ENCODE measurements at places on chromosomes 6 and 20. TPM values are rescaled to one million over a fixed set of nuclear protein-coding genes. Genes with fewer than 3 reads are reported as not detected.

GRCh38 chr6:36791521-36792135 lies 47.6 kb downstream of the CPNE5 start:
- no peak for DNase-seq

SLC22A3 gene
- not detected for total RNA-seq

GRCh38 chr6:3744211-3744900 lies 7.2 kb downstream of the PXDC1 start:
- no peak for DNase-seq

DNA sequence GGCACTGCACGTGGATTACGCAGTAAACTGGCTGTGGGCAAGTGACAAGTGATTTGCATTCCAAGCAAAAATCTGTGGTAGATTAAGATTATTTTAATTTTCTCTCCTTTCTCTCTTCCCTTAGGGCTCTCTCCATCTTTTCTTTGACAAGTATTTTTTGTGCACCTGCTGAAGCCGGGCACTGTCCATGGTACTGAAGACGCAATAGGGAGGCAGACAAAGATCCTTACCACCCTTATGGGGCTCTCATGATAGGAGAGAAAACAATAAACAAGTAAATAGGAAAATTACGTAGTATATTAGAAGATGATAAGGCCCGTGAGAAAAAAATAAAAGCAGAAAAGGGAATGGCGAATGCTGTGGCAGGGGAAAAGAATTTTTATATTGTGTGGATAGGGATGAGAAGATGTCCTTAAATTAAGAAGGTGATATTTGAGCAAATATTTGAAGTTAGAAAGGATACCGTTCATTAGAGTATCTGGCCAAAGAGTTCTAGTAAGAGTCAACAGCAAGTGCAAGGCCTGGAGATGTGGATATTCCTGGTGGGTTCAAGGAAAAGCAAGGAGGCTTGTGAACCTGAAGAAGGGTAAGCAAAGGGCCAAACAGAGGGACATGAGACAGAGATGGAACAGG lies 146.0 kb downstream of the LAMP5 start:
- no peak for DNase-seq

DNA sequence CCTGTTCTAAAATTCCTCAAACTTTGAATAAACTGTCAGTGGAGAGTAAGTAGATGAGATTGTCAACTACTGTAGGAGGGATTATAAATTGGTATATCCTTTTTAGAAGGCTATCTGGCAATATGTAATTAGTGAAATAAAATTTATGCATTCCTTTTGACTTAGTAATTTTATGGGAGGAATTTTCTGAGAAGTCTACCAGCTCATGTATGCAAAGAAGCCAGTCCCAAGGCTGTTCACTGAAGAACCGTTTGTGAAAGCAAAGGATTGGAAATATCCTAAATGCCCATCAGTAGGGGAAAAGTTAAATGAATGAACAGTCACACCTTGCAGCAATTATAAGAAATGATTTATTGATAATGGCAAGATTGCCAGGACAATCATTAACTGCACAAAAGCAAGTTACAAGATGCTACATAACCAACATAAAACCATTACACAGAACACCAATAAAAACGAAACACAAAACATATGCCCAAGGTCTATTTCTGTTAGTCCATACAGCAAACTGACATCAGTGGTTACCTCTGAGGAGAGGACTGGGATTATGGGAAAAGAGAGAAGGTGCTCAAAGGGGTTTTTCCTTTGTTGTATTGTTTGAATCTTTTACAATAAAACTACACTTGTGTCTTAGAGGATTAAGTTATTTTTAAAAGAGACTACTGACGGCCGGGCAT lies 4.6 kb upstream of the DSTN start:
- DNase-seq: no peak

DNA sequence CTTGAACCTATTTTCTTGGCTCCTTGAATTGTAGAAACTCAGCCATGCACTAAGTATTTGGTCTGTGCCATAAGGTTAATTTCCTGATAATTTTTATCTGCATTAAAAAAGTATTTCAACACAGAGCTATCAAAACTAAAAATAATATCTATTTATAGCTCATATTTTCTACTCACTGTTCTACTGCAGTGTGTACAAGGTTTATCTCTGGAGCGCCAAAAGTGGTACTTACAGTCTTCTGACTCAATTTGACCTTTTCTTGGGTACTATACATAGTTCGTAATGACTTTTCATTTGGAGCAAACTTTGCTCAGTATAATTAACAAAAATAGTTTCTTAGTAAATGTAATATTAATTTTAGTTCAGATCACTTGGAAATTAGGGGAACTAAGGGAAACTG lies 69.2 kb downstream of the IRAK1BP1 start:
- DNase-seq: no peak

- no peak for DNase-seq
Measured at GRCh38 chr6:27138406-27138805, 109.1 kb upstream of the PRSS16 start.

BPIFB2 gene
- total RNA-seq: not detected

DNA sequence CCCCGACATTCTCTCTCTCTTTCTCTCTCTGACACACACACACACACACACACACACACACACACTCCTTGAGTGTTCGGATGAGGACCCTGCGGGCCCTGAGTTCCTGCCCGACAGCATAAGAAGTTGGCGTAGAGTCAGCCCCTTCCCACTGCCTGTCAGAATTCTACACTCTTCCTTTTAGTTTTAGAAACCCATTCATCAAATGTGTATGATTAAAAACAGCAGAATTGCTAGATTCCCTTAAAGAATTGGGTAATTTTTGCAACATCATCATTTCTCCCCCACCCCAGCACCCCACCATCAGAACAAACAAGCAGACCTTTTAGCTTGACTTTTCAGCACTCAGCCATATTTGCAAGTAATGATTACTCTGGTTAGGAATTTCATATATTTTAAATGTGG lies 322.8 kb downstream of the FARS2 start:
- no peak for DNase-seq

- DNase-seq: no peak
Measured at GRCh38 chr6:152124429-152125074, 317.1 kb downstream of the ESR1 start.

RNF182 gene
- total RNA-seq: not detected

- no peak for DNase-seq
Measured at GRCh38 chr6:35199866-35200265, 13.9 kb upstream of the SCUBE3 start.

FOXS1 gene
- not detected for total RNA-seq

GRCh38 chr20:57403216-57403615 lies 12.0 kb downstream of the RBM38 start:
- DNase-seq: no peak

DNA sequence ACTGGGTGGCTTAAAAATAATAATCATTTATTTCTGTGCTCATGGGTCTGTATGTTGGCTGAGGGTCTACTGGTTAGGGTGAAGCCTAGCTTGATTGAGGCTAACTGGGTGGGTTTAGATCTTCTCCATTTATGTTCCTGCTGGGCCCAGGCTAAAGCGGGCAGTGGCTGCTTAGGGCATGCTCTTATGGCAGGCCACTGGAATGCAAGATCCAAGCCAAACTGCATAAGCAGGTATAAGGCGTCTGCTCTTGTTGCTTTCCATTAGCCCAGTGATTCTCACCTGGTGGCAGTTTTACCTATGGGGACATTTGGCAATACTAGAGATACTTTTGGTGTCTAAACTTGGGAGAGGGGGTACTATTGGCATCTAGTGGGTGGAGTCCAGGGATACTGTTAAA lies 44.5 kb downstream of the QKI start:
- no peak for DNase-seq

RBBP8NL gene
- total RNA-seq: not detected

DNA sequence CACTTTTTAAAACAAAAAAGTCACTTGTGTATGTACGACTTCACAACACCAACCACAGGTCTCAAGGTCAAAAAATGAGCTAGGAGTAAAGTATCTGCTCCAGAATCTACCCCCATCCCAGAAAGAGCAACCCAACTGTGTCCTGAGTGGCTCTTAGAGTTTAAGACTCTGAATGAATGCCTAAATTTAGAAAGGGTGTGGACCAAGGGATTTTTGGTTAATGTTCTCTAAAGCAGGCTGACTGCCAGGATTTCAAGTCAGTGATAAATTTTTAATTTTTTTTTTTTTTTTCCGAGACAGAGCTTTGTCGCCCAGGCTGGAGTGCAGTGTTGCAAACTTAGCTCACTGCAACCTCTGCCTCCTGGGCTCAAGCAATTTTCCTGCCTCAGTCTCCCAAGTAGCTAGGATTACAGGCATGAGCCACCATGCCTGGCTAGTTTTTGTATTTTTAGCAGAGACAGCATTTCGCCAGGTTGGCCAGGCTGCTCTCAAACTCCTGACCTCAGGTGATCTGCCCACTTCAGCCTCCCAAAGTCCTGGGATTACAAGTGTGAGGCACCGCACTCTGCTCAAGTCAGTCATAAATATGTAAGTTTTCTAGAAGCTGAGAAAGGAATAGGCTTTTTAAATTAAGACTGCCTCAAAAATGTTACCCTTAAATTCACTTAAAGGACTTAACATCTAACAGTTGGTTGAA lies 20.2 kb downstream of the STAU1 start:
- no peak for DNase-seq

GRCh38 chr6:151537556-151537955 lies 43.7 kb downstream of the CCDC170 start:
- no peak for DNase-seq

DNA sequence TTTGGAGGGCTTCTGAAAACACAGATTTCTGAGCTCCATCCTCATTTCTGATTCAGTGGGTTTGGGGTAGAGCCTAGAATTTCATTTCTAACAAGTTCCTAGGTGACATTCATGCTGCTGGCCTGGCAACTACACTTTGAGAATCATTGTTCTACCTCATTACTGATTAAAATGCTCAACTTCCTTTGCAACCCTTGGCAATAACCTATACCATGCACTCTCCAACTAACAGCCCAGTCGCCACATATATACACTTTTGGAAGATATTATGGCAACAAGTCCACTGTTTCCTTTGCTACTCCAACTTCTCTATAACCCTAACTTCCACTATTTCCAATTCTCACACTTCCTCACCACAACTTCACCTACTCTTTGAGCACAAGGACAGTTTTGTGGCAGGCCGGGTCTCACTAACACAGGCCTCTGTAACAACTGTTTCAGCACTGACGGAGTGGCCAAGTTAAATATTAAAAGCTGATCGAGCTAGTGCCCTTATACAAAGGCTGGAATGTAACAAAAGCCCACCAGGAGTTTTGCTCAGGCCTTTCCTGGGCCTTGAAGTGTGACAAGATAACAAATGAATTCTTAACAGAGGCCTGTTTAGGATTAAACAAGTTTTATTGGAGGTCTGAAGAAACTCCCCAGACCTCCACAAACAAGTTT lies 32.1 kb upstream of the RAB23 start:
- no peak for DNase-seq

- no peak for DNase-seq
Measured at GRCh38 chr6:11463398-11463780, 74.2 kb upstream of the TMEM170B start.

DNA sequence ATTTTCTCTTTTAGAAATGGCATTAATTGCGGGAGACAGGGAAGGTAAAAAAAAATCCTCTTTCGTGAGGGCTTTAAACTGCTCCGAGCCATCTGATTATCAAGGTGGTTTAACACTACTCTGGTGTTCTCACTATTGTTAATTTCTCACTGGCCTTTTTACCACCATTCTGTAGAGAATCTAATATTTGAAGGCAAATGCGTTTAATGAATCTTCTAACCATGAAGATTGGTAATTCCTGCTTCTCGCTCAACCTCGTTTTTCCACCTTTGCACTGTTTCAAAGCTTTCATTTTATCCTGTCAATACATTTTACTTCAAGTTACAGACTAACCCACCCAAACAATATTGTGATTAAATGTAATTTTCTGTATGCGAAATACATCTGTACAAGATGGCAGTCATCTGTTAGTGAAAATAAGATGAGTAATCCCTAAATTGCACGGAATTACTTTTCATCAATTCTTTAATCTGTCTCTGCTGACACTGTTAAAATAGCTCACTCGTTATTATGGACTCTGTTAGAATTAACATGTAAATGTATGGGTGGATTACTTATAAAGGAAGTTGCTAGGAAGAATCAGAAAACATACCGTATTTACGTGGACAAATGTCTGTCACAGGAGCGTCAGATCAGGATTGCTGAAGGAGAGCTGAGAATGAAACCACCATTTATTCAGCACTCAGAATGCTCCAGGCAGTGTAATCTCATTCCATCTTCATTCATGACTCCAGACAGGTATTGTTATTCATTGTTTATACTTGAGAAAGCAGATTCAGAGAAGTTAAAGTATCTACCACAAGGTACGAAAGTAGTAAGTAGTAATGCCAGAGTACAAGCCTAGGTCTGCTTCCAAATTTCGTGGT lies 1.1 kb upstream of the LCA5 start:
- DNase-seq: no peak

PACRG gene
- total RNA-seq: not detected

DNA sequence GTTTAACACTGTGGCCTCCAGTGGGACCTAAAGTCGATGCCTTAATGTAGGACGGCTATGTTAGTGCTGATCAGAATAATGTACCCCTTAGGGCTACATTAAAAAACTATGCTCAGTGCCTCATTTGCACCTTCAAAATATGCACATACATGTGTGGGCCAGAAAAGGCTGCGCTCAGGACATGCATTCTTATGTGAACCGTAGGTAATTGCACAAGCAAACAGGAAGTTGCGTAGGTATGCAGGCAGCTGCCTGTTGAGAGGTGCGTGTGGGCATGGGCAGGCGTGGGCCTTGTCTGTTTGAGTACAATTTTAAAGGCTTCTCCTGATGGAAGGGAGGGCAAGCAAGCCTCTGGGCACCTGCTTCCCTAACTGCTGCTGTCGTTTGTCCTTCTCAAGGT lies 116.2 kb upstream of the JAG1 start:
- no peak for DNase-seq

DNA sequence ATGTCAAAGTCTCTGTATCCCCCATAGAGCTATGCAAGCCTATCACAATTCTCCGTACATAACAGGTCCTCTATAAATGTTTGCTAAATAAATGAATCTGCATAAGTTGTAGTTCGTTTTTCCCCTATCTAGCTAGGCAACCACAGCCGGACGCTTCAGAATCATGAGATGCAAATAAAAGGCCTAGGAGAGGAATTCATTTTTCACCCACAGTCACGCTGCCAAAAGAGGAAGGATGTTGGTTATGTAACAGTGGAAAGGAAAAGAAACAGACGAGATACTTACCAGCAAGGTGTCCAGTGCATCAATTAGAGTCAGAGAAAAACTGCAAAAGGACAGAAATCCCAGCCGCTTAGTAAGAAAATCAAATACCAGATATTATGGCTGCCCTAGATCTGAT lies 2.4 kb downstream of the EDEM2 start:
- DNase-seq: no peak

GRCh38 chr20:32483351-32484224 lies 101.5 kb downstream of the NOL4L start:
- peak; percentile 75 for DNase-seq

GRCh38 chr20:10644458-10645204 lies 29.2 kb downstream of the JAG1 start:
- DNase-seq: no peak

DNA sequence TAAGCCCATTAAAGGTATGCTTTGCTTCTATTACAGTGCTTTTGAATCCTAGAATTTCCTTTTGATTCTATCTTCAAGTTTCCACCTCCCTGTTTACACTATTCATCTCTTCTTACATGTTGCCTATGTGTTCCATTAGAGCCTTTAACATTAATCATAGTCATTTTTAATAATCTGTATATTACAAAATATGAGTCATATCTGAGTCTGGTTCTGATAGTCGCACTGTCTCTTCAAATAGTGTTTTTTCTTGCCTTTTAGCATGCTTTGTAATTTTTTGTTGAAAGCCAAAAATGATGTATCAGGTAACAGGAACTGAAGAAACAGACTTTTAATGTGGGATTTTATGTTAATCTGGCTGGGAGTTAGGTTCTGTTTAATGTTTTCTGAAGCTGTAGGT lies 68.4 kb downstream of the DNAAF9 start:
- DNase-seq: no peak

- no peak for DNase-seq
Measured at GRCh38 chr20:39904476-39905112, 784.4 kb downstream of the MAFB start.

Measured in activated T-cell treated with anti-CD3 and anti-CD28 coated beads, Interleukin-2, amount 50 U/mL, for 72 hours (primary cell).